C1 segment of cervical spinal cord (tissue), 14 donors: ENCODE measurements at places on chromosomes 13 and 19.

DNA sequence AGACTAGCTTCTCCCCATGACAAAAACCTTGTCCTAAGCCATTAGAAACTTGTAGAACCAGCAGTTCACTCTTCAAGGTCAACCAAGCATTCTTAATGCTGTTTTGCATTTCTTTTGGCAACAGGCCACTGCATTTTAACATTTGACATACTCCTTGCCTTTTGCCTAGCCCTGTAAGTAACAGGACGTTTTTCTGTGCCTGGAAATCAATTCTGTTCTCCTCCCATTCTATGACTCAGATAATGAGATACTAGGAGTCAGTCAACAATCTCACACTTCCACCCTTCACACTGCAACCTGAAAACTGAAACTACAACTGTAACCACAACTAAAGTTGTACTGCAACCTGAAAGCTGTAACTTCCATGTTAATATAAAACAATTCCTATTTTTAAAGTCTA lies 268.7 kb downstream of the MZT1 start:
- no peak for DNase-seq

DNA sequence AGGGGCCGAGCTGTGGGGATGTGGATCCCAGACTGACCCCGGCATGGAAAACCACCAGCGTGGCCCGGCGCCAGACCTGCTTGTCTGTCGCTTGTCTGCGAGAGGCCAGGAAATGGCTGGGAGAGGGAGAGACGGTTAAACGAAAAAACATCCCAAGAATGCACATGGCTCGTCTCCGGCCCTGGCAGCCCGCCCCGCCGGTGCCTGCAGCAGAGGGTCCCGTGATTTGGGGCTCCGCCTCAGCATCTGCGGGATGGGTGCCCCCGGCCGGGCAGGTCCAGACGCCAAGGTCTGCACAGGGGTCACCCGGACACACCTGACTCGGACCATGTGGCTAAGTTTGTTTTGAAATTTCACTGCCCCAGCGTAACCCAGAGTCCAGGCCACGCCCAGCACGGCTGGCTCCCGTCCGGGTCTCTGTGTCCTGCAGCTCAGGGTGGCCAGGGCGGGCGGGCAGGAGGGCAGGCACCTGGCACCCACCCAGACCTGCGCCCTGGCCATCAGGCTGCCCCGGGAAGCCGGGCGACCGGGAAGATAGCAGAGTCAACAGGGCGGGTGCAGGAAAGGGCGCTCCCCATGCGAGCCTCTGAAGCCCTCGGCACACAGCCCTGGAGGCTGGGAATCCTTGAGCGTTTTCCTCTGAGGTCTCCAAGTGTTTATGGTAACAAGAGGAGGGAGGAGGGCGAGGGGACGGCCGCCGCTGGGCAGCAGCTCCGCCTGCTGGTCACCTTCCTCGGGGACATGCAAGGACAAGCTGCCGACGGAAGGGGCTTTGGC lies 103.2 kb downstream of the GADD45B start:
- peak; percentile 51 for DNase-seq

DNA sequence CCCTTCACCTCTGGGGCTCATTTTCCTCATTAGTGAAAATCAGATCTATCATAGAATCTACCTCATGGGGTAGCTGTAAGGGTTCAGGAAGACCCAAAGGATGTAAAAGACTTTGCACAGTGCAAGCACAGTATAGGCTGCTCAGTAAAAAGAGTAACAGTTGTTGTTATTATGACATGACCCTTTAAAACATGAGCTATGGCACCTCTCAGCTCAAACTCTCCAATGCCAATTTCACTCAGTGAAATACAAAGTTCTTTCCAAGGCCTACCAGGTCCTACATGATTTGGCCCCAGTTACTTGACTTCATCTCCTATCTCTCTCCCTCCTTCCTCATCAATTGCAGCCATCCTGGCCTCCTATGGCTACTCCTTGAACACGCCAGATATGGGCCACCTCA lies 4.9 kb downstream of the SMG9 start:
- DNase-seq = no peak

- DNase-seq = no peak
These were observed 1.3 kb upstream of the PVR start for GRCh38 chr19:44642377-44642776.

- DNase-seq = no peak
These were observed 258.5 kb downstream of the COG6 start for GRCh38 chr13:39913928-39914327.

DNA sequence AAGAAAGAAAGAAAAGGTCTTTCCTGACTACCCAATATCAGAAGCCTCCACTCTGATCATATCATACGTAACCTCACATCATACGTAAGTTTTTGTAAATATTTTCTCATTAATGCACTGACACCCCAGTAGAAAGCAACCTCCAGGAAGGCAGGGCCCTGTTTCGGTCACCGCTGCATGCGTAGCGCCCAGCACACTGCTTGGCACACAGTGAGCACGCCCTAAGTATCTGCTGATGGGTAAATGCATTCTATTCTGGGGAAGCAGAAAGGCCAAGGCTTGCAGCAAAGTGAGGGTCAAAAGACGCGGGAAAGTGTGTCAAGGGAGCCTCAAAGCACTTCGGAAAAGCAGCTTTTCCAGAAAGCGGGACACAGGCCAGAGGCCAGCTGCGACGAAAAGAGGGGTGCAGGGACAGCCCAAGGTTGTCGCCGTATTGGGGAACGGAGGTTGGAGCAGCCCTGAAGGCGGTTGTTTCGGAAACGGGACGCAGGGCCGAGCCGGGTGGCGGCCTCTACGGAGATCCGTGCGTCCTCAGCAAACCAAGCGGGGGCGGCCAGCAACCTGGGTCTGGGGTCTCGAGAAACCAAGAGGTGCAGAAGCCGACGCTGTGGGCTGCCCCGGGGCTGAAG lies 463 bp downstream of the SUGP1 start:
- DNase-seq = no peak

DNA sequence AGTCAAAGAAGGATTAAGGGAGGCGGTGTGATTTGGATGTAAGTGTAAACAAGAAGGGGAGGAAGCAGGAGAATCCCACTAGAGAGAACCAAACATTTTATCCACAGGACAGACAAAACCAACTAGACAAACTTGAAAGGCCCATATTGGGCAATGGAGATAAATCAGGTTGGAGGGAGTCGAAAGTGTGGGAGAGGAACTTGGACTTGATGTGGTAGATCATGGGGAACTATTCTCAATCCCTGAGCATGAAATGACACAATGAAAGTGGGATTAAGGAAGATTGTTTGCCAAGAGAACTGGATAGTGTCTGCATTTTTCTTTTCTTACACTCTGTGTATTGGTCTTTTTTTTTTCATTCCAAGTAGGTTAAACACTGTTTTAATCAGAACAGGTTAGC lies 17.9 kb downstream of the GPR183 start:
- no peak for DNase-seq

DNA sequence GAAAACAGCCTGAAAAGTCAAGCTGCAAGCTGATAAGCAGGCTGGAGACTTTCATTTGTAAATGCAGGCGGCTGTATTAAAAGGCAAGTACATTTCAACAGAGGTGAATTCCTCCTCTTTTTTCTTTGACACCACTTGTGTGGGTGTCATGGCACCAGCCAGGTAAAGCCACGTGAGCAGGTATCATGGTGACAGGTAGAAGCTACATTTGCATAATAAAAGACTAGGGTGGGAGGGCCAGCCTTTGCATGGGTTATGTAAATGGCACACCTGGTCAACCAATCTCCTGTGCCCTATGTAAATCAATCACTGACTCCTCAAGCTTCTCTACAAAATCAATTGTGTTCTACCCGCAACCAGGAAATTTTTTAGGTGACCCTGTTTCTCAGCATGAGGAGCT lies 68.2 kb downstream of the ZNF100 start:
- no peak for DNase-seq

- peak; percentile 64 for DNase-seq
These were observed 2.8 kb upstream of the TM9SF2 start for GRCh38 chr13:99498171-99499161.

DNA sequence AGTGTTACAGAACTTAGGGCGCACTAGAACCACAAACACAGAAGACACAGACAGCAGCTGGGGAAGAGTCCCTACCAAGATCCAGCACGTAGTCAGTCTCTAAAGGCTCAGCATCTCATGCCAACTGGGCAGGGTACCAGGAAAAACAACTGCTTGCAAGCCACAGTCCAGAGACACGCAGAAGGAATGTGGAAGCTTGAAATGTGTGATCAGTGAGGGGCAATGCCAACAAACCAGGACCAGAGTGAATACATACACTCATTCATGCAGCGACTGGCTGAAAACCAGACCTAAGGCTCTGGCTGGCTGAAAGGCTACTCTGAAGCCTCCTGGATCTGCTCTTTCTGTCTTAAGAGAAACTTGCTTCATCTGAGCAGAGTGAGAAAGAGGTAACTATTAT lies 1484.8 kb downstream of the EFNB2 start:
- no peak for DNase-seq

DNA sequence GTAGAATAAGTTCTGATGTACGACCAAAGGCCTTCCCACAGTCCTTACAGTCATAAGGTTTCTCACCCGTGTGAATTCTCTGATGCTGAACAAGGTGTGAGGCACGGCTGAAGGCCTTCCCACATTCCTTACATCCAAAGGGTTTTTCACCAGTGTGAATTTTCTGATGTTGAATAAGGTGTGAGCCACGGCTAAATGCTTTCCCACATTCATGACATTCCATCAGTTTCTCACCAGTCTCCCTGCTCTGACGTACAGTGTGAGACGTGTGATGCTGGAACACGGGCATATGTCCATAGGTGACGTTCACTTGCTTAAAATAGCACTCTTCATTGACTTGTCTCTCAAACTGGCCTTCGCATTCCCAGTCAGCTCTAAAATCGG lies 31.0 kb upstream of the COX7A1 start:
- no peak for DNase-seq

DNA sequence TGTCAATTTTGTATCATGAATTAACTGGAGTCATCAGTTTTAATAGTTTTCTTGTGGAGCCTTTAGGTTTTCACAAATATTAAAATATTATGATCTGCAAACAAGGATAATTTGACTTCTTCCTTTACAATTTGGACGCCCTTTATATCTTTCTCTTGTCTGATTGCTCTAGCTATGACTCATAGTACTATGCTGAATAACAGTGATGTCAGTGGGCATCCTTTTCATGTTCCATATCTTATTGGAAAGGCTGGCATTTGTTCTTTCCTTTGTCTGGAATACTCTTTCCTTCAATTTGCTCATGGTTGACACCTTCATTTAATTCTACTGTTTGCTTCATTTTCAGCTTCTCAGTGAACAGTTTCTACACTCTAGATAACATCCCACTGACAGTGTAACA lies 1129.3 kb downstream of the SLITRK5 start:
- DNase-seq = no peak
